Naive thymus-derived CD8-positive, alpha-beta T cell (primary cell): ENCODE measurements at places on chromosomes 7 and 10.

DNA sequence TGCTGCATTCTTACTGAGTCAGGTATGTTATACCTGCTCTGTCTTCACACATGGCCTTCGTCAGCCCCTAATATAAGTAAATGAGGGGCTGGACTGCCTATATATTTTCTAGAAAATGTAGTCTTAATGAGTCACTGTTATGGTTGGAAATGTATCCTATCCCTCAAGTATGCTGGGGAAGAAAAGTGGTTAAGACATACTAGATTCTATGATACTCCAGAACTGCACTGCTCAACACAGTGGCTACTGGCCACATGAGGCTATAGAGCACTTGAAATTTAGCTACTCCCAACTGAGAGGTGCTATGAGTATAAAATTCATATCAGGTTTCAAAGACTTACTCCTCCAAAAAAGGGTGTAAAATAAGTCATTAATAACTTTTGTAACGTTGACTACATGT, 104.3 kb upstream of the STEAP1B start:
- no peak for DNase-seq

GRCh38 chr10:59585046-59585700, 124.5 kb downstream of the SLC16A9 start:
- DNase-seq: no peak

DNA sequence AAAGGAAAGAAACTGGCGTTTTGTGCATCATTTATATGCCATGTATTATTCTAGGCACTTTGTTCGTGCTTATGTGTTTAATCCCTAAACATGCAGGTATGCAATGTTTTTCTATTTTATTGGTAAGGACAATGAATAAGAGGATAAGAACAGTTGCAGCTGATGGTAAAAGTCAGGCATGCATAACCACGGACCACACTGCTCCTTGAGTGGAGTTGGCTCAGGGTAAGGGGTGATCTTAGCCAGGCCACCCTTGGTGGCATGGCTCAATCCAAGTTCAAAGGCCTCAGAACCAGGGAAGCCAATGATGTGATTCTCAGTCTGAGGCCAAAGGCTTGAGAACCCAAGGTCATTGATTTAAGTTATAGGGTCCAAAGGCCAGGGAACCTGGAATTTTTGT, 1068.1 kb downstream of the NRG3 start:
- DNase-seq: no peak

- DNase-seq: no peak
Measured at GRCh38 chr7:85261336-85261735, 74.5 kb upstream of the SEMA3D start.

DNA sequence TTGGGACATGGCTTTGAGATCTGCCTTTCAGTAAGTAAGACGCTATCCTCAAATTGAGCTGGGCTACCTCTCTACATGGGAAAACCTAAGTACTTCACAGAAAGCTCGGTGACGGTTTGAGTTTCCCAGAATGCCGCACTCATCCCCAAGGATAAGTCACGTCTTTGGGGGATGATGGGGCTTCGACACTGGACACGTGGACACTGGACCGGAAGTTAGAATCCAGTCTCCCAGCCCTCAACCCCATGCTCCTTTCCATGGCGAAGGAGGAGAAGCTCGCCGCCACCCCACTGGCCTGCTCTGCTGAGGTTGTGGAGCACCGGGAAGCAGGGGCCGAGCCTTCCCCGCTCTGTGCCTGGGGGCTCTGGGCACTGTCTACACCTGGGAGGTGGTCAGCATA, 27.5 kb downstream of the PTPRE start:
- DNase-seq: no peak

DNA sequence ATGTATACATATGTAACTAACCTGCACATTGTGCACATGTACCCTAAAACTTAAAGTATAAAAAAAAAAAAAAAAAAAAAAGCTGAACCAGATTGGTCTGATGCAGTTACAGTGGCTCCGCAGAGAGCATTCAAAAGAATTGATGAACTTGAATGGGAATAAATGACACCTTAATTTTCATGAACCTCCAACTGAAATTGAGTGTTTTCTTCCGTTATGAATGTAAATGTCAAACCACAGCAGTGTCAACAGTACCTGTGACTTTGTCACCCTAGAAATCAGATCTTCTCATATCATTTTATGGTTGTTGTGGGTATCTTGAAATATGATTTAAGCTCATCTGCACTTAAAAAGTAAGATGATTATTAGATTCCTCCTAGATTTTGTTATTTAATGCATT, 32.7 kb upstream of the SRGN start:
- no peak for DNase-seq

DNA sequence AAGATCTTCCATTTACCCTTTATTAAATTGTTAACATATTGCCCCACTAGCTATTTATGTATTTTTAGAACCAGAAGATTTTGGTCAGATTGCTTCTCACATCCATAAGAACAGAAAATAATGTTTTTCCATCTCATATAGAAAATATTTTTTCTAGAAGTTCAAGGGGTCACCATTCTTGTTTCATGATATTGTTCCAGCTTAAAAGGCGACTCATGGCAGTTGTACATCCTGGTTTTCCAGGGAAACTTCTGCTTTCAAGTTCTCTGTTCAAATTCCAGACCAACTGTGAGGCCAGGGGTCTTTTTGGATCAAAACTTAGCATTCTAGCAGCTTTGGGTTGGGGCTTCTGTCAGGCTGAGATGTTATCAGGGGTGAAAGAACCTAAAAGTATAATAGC, 84.4 kb downstream of the LRRC4 start:
- no peak for DNase-seq

GRCh38 chr7:77367976-77368375, 48.2 kb downstream of the GSAP start:
- no peak for DNase-seq

- DNase-seq: no peak
Measured at GRCh38 chr10:86253091-86254072, 113.2 kb downstream of the GRID1 start.
